GM23248 (cell line): ENCODE measurements at places on chromosomes 7 and 10.

- DNase-seq: peak; percentile 95
These were observed 1.7 kb downstream of the CREB3L2 start for GRCh38 chr7:138000081-138000701.

GRCh38 chr10:44238212-44238611 lies 146.7 kb downstream of the CXCL12 start:
- DNase-seq: no peak

GRCh38 chr7:105249216-105249615 lies 139.5 kb downstream of the SRPK2 start:
- DNase-seq: no peak

DNA sequence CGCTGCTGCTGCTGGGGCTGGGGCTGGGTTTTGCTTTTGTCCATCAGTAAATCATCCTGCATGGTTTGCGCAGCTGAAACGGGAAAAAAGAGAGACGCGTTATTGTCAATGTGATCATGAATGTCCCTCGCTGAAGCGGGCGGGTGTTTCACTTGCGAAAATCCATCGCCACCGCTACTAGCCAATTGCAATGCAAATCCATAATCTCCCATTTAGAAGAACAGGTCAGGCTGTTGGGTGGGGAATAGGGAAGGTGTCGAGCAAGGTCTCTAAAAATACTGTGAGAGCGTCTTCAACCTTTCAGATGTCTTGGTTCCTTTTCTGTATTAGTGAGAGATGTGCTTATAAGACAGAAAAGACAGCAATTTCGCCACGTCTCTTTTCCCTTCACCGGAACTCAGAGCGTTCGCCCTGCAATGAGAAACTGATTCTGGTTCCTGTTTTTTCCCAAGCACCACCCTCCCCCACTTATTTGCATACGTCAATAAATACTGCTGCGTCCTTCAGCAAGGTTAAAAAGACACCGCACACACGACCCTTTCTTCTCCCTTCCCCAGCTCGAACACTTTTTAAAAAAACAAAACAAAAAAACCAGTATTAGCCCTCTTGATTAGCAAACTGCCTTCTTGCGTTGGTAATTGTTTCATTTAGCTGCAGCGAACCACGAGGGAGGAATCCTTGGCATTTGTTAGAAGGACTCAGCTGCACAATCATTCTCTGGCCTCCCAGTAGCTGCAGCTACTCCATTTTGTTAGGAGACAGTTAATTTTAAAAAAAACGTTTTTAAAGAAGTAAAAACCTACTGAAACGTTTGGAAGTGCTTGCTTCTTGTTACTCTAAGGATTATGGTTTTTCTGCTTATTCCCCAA lies 50.4 kb downstream of the CPEB3 start:
- peak; percentile 84 for DNase-seq

DNA sequence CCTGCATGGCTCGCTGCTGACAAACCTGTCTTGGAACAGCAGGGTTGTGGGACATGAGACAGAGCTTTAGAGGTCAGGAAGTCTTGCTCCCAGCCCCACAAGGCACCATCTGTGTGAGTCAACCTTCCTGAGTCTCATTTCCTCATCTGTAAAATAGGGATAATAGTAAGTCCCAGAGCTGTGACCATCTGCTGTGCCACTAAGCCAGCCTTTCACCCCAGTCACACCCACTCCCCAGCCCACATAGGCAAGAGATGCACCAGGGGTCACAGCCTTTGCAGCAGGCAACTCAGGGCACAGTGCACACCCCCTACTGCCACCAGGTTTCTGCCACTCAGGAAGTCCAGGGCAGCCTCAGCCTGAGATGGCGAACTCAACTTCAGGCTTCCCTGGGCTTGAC lies 29.4 kb upstream of the CDH23 start:
- peak; percentile 27 for DNase-seq

GRCh38 chr10:33571616-33572015 lies 237.1 kb upstream of the NRP1 start:
- peak; percentile 20 for DNase-seq

GRCh38 chr7:103120362-103120761 lies 28.5 kb downstream of the NAPEPLD start:
- no peak for DNase-seq

- DNase-seq: no peak
These were observed 95.3 kb upstream of the RET start for GRCh38 chr10:42981358-42982236.
